Stimulated activated CD8-positive, alpha-beta memory T cell treated with anti-CD3 and anti-CD28 coated beads, Interleukin-15, amount 100 ng/mL, for 1 hour (primary cell): ENCODE measurements at places on chromosomes 16 and 17.

DNA sequence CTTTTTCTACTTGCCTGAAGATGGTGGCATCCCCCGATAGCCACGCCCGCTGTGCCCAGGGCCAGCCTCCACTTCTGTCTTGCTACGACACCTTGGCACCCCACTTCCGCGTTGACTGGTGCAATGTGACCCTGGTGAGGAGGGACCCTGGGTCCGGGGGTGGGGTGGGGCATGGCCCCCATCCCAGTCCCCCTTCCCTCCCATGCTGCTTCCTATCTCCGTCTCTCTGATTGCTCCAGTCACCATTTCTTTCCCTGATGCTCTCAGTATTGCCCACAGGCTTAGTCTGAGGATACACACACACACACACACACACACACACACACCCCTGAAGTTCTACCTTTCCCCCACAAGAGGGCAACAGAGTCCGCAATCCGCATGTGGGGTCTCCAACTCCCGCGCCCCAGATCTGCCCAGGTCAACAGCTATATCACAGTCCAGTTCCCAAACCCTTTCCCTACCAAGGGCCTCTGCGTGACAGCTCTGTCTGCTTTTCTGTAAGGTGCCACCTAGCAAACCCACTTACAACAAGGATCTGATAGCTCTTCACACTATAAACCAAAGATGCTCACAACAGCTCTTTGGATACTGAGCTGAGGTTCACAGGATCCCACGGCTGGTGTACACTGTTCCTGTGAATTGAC is 3.4 kb downstream of the SGCA start:
- no peak for DNase-seq

GRCh38 chr17:17056156-17056539 is 13.9 kb downstream of the MPRIP start:
- DNase-seq: no peak

- DNase-seq: peak; percentile 57
These were observed at the start of gene UNC119 for GRCh38 chr17:28552176-28552999. Gene UNC119 (minus strand): TSS chr17:28552624. CDS start chr17:28552557, 67 bp downstream.

DNA sequence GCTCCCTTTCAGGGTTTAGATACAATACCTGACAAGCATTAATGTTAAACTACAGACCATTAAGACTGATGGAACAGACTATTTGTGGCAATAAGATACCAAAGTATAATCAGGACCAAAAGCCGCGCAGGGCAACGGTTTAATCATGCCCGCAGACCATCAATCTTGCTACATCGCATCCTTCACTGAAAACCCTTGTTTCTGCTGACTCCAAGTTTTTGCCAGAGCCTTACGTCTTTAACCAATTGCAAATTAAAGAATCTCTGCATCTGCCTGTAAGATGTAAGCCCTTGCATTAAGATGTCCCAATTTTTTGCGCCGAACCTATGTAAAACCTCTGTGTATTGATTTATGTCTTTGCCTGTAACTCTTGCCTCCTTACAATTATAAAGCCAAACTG is 94.2 kb upstream of the RBBP6 start:
- DNase-seq: no peak

DNA sequence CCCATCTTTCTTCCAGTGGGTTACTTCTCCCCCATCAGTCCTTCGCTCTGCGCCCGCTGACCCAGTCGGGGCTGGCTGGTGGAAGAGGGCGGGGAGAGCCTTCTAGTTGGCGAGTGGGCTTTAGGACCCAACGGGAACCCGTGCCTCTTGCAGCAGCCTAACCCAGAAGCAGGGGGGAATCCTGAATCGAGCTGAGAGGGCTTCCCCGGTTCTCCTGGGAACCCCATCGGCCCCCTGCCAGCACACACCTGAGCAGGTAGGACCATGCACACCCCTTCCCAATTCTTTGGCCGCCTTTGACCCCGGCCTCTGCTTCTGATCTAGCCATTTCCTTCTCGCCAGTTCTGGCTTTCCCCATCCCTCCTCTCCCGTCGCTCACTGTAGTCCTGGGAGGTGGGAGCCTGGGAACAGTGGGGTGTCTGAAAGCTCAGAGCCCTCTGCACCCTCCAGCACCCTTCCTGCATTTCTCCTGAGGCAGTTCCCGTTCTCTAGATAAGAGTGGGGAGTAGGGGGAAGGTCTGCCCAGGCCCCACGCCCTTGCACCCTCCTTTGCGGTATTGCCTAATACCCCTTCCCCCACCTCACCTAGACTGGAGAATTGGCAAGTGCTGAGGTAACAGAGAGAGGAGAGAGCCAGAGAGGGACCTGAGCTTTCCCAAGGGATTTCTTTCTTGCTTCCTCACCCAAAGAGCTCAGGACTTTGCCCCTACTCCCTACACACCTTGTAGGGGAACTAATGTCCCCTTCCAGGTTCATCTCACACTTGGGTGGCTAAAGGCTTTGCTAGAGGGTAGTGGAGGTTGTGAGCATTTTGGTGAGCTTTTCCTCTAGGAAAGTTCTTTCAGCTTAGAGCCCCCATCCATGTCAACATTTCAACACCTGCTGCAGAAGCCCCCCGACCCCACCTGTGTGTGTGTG is at the start of gene RARA:
TSS of gene RARA (plus strand) at position 150 of the 918 bp plus-strand sequence. CDS start 22,039 bp downstream, outside the sequence.
- DNase-seq: no peak

DNA sequence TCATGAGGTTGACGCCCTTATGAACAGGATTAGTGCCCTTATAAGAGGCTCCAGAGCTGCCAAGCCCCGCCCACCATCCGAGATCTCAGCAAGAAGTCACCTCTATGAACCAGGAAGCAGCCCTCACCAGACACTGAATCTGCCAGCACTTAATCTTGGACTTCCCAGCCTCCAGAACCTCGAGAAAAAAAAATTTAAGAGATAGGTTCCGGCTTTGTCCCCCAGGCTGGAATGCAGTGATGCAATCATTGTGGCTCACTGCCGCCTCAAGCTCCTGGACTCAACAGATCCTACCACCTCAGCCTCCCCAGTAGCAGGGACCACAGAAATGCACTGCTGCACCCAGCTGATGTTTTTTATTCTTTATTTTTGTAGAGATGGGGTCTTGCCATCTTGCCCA is 22.5 kb upstream of the ADCY9 start:
- DNase-seq: no peak

GRCh38 chr17:4412933-4413831 is 20.6 kb upstream of the SPNS3 start:
- DNase-seq: peak; percentile 88

DNA sequence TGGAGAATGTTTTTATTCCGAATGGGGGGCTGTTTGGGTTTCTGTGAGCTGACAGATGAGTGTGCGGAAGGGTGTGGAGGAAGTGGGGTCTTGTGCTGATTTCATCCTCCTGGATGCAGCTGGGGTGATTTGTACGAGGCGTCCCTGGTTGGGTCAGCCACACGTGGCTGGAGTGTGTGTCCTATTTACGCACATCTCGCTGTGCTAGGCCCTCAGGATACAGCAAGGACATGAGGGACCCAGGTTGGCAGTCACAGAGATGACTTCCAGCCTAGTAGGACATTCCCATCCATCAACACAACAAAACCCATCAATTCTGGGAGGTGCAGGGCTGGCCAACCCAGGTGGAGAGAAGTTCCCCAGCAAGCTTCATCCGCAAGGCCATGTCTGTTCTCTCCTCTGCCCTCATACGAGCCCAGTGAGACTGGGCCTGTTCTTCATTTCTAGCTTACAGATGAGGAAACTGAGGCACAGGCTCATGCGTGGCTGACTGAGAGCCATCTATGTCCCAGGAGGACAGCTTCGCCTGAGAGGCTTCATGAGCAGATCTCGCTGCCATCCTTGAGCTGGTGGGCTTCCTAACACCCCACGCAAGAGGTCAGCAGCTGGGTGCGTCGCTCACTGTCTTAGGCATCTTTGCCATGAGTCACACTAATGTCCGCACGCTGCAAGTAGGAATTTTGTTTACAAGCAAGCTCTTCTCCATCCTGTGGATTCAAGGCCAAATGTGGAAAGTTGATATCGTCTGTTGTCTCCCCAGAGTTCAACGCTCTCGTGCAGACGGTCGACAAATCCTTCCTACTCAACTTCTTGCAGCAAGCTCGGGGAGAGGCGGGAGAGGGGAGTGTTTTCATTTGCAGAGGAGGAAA is 24.4 kb downstream of the IRF8 start:
- no peak for DNase-seq

DNA sequence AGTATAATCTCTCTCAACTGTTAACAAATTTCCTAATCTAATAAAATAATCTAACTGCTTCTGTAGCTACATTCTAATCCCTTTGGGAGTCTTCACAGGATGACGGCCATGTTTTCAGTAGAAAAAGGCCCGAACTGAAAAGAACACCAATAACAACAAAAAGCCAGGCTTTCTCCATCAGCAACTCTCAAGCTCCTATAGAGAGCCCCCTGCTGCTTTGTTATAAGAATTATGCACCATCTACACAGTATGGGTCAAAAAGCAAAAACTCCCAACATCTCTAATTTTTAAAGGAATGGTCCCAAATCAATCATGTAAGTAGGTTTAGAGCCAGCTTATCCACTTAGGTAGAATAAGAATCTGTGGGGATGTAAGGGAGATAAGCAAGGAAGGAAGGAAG is 163.6 kb upstream of the C17orf78 start:
- no peak for DNase-seq

DNA sequence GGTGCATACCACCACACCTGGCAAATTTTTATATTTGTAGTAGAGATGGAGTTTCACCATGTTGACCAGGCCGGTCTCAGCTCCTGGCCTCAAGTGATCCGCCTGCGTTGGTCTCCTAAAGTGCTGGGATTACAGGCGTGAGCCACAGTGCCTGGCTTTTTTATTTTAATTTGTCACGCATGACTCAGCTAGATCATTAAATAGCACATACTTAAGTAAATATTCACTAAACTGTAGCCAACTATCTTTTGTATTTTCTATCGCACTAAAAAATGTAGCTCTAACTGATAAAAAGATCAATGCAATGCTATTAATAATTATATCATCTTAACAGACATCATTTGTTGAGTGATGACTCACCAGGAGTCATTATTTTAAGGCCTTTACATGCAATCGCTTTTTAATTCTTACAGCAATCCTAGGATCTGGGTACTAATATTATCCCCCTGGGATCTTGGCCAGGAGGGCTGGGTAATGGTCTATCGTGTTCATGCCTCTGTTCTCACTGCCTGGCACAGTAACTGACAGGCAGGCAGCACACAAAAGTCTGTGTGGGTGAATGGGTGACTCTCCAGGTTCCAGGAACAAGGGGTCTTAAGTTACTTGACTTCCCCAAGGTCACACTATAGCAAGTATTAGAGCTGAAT is 693.5 kb upstream of the EEF2KMT start:
- no peak for DNase-seq

DNA sequence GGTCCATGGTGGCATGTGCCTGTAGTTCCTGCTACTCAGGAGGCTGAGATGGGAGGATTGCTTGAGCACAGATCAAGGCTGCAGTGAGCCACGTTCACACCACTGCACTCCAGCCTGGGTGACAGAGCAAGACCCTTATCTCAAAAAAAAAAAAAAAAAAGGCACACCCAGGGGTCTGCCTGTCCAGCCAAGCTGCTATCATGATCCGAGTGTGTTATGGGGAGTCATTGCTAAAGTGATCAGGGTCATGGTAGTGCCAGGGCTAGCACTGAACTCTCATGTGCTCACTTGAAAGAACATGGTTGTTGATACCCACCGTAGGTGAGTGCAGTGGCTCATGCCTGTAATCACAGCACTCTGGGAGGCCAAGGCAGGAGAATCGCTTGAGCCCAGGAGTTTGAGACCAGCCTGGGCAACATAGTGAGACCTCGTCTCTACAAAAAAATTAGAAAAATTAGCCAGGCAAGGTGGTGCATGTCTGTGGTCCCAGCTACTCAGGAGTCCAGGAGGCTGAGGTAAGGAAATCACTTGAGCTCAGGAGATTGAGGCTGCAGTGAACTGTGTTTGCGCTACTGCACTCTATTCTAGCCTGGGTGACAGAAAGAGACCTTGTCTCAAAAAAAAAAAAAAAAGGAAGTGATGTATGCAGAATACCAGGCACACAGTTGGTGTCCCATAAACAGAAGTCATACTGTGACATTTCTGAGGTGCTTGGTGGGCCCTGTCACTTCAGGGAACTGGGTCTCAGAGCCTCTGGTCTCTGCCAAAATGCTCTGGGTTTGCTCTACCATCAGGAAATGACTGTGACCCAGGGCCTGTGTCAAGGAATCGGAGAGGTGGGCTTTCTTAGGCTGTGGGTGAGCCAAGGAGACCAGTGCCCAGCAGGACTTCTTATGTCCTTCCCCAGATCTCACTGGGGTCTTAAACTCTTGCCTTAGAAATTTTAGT is 2.2 kb downstream of the PRM1 start:
- DNase-seq: no peak

DNA sequence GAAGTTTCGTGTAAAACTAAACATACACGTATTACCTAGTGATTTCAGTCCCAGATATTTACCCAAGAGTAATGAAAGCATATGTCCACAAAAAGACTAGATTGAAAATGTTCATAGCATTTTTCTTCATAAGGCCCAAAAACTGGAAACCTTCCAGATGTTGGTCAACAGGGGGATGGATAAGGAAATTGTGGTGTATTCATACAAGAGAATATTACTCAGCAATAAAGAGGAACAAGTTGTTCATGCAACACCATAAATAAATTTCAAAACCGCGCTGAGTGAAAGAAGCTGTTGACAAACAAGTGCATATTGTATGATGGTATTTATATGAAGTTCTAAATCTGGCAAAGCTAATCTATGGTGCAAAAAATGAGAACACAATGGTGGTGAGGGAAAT is 54.1 kb upstream of the NFAT5 start:
- no peak for DNase-seq

DNA sequence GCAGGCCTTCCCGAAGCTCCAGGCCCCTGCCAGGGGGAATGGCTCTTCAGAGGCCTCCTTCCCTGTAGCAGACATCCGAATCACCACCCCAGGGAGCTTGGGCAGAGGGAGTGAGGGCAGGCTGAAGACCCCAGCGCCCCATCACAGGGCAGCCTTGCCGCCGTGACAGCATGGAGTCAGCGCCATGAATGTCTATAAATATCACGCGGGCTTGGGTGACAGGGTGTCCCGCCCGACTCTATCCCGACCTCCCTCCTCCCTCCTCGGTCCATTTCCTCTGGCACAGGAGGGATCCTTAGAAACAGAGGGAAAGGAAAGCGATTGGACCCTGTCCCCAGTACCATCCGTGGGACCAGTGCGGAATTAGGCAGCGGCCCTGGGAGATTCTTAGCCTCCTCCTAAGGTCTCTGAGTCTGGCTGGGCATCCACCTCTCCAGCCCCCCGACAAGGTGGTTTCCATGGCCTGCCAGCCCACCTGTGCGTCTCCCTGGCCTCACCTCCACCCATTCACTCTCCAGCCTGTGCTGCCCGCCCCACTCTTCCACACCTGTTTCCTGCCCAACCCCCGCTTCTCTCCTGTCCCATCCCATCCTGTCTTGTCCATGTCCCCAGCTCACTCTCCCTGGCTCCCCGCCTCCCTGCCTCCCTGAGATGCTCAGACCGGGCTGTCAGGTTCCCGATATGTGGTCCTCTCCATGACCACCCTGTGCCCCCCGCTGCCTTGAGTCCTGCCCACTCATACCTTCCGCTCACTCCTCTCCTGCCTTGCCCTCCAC is 5.1 kb downstream of the ATP2A1 start:
- no peak for DNase-seq

DNA sequence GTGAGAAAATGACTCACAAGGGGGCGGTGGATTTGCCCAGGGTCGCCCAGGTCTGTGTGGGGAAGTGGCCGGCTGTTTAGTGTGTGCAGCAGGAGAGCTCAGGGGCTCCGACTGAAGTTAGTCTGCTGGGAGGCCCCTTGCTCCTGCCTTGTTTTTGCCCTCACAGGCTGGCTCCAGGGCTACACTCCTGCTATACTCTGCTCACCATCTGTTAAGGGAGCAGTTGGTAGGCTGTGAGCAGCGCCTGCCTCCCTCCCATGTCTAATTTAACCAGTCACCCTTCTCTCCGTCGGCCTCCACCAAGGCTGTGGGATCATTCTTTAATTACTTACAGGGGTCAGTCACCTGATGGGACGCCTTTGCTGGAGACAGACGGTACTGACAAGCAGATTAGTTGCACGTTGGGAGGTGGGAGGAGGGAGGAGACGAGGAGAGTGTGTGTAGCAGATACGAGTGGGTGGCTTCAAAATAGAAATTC is 35.5 kb downstream of the KSR1 start:
- DNase-seq: no peak
